ENCODE measurements at places on chromosomes 6 and 20. TPM values are rescaled to one million over a fixed set of nuclear protein-coding genes. Genes with fewer than 3 reads are reported as not detected.

Gene RAB44
- total RNA-seq, result 0.05 TPM

DNA sequence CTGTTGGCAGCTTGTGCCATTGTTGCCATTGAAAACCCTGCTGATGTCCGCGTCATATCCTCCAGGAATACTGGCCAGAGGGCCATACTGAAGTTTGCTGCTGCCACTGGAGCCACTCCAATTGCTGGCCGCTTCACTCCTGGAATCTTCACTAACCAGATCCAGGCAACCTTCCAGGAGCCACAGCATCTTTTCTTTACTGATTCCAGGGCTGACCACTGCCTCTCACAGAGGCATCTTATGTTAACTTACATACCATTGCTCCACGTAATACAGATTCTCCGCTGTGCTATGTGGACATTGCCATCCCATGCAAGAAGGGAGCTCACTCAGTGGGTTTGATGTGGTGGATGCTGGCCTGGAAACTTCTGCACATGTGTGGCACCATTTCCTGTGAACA lies 221.8 kb upstream of the FAM83B start:
- no peak for DNase-seq

- no peak for DNase-seq
Observed at GRCh38 chr6:92292067-92292466, 1127.3 kb downstream of the EPHA7 start.

- DNase-seq, result no peak
Observed at GRCh38 chr6:113719064-113719463, 138.1 kb upstream of the MARCKS start.

GRCh38 chr20:1979106-1979778 lies 14.6 kb downstream of the PDYN start:
- DNase-seq, result no peak

Gene CEP85L
- total RNA-seq, result 27.9 TPM

- DNase-seq, result no peak
Observed at GRCh38 chr6:143213859-143214376, 153.2 kb downstream of the AIG1 start.

DNA sequence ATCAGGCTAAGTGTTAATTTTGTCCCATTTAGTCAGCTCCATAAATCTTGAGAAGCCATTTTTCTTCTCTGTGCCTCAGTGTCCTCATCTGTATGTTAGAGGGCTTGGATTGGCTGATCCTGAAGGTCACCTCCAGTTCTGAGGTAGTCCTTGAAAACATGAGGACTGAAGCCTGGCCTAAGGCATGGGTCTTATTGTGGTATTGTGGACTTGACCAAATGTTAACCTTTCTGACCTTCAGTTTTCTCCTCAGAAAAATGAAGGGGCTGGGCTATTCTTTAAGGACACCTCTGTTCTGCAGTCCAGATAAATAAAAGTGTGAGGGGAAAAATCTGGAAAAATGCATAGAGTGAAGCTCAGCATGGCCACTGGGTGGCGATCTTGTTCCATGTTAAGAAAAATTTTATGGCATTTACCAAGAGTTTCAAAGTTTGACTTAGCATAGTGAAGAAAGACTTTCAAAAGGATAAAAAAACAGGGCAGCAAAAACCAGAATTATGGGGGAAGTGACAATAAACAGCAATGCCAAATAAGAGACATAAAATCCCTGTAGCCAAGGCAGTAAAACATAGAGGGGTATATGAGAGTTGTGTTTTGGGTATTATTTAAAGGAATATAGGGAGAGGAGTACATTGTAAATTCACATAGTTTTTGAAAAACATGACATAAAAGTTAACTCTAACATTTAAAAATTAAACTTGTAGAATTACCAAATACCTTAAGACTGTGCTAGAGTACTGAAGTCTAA lies 13.2 kb upstream of the TFB1M start:
- peak; percentile 68 for DNase-seq

Gene SPATS1
- total RNA-seq, result not detected

DNA sequence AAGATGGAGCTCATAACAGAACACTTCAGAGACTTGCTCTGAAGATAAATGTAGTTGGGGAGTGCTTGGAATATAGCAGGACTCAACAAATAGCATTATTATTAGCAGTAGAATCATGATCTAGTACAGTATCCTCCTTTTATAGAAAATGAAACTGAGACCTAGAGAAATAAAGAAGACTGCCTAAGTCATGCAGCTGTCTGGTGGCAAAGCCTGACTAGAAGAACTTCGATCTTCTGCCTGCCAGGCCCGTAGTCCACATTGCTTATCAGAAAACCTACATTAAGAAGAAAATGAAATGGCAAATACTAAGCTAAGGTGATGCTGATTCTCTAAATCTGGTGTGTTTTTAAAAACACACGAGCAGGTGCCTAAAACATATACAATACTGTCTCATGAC lies 46.4 kb upstream of the DST start:
- DNase-seq, result no peak

DNA sequence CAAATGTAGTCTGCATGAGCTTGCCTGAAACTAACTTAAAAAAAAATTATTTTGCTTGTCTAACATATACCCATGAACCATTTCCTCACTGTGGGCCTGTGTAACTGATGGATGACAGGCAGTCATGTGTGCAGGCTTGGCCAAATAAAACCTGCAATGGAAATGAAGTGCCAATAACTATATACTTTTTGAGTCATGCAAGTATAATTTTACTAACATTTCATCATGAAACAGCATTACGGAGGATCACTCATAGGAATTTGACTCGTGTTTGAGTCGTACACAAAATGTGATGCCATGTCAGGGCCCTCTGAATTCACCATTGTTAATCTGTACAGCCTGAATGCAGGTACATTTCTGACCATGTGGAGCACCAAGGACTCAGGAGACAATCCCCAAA lies 46.6 kb downstream of the HDDC2 start:
- no peak for DNase-seq

Gene CRISP3
- total RNA-seq, result not detected
